GM04503 (cell line): ENCODE measurements at places on chromosomes 7 and 10.

DNA sequence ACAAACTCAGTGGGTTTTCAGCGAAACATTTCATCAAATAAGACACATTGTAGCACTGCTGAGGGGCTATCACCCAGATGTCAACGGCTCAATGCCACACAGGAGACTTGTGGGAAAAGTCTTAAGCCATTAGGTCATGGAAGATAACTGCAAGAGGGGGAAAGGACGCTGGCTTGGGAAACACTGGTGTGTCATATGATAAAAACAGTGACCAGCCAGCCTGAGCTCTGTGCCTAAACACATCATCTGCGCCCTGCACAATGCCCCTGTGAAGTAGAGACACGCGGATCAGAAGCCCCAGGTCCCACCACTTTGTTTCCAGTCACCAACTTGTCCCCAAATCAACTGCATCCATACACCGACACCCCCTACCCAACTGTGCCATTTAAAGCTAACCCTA is 116.7 kb downstream of the TNS3 start:
- DNase-seq = no peak

DNA sequence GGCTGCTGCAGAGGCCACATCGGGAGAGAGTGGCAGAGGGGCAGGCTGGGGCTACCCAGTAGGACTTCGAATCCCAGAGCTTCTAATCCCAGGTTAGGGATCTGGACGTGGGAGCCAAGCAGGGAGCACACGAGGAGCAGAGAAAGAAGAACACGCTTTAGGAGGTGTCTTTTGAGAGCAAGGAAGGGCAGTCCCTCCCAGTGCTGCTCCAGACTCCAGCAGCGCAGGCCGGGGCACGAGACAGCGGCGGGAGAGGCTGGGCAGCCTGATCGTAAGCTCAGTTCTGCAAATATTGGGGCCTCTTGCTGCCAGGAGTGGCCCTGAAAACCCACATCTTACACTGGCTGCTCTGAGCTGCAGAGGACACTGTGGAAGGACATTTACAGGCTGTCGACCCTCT is 75.9 kb downstream of the HIPK2 start:
- no peak for DNase-seq

DNA sequence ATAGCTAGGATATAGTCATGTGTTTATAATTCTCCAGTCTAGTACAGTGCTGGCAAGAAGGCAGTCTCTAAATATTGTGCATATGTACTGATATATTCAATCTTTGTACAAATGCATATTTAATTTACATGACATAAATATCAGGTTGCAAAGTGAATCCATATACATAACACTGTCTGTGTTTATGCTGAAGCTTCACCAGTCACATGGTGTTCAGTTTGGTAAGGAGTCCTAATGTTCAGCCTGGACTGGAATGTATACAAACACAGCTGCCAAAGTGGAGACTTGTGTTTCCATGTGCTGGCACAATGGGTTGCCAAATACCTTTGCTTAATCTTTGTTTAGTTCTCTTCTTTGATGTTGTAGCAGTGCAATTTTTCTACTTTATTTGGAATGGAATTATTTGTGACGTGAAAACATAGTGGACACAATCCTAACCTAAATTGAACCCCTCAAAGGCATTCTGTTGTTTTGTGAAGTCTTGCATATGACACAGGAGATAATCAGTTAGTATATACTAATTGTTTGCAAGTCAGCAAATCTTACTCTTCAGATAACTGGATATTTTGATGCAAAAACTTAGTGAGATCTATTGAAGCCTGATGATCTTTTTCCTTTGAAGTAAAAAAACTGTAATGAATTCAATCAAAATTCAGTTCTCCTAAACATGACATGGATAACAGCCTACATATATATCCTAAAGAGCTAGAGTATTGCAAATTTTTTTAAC is 17.3 kb upstream of the ARL4A start:
- DNase-seq = no peak

DNA sequence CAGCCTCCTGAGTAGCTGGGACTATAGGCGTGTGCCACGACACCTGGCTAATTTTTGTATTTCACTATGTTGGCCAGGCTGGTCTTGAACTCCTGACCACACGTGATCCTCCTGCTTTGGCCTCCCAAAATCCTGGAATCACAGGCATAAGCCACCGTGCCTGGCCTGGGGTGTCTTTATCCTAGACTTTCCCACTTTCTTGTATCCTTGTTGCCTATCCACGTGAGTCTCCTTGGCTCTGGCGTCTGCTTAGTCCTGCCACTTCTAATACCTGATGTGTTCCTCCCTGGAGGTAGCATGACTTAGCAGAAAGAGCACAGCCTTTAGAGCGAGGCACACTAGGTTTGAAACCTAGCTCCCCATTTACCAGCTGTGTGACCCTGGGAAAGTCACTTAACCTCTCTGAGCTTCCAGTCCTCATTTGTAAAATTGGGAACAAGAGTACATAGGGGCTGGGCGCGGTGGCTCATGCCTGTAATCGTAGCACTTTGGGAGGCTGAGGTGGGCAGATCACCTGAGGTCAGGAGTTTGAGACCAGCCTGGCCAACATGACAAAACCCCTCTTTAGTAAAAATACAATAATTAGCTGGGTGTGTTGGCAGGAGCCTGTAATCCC is 344.6 kb downstream of the TYW1 start:
- DNase-seq = no peak

- DNase-seq = no peak
Measured at GRCh38 chr10:80632742-80633141, 95.0 kb downstream of the SH2D4B start.
